ENCODE measurements at places on chromosomes 3 and 15.

GRCh38 chr3:173066044-173067004 lies 74.7 kb downstream of the SPATA16 start:
- DNase-seq, result no peak

GRCh38 chr15:39860200-39860599 lies 59.9 kb downstream of the GPR176 start:
- no peak for DNase-seq

- no peak for DNase-seq
These were observed 16.1 kb upstream of the CACNA1D start for GRCh38 chr3:53478166-53478830.

DNA sequence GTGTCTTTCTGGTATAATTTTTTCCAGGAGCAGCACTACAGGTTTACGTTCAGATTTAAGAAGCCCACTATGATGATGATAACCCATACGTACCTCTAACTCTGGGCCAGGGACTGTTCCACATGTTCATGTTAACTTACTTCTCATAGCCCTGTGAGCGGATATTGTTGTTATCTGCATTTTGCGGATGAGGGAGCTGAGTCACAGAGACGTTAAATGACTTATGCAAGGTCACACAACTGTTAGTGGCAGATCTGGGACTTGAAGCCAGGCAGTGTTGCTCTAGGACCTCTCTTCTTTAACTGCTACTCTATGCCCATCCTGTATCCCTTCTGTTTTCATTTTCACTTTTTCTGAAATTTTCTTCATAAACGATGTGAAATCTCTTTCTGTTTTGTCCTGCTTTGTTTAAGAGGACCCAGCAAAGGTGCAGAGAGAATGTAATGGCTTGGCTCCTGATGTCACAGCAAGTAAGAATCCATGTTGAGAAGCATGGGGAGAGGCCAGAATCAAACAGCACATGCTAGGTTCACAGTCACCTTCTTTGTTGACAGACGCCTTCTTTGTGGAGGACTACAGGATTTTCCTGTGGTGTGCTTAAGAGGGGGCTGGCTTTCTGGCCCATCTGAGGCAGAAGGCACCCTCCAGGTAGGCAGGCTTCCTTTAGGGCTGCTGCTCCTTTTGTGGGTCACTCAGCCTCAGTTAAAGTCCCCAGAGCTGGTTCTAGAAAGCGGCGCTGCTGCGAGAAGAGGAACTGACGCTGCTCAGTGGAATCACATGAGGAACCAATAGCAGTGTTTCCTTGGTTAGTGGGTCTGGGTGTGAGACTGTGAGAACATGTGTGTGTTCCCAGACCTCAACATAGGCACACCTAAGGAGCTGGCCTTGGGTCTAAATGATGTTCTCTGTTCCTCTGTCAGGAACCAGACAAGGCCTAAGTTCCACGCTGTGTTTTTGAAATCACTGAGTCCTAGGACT lies 121.6 kb downstream of the TMEM108 start:
- DNase-seq, result no peak

DNA sequence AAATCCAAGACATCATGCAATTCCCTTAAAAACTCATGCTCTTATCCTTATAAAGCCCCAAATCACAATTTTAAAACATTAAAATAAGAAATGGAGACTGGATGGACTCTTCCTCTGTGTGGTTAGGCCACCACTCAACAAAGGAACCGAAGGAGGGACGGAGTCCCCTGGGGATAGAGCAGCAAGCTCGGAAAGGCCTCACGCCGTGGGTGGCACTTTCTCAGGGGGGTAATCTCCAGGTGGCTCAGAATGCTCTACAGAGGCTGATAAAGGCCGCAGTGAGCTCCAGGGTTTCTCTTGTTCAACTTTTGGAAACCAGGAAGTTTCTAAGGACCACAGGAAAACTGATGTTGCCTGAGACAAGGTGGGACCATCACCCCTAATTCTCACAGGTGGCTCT lies 23.2 kb downstream of the CCR9 start:
- no peak for DNase-seq

DNA sequence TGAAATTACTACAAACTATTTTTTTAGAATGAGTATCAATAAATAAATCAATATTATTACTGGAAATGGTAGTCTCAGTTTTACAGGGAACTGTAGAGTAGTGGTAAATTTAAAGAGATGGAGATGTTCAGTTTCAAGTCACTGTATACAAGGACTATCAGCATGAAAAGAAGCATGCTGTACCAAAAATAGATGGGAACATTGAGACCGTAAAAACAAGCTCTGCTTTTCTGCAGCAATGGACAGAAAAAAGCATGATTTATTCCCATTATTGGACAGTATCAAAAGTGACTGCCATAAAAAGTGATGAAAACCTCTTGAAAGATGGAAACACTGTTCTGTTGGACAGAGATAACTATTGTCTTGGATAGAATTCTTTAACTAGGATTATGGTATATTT lies 187.2 kb downstream of the EPHA6 start:
- no peak for DNase-seq
